Brain pericyte (primary cell): ENCODE measurements at places on chromosomes 3 and 15.

DNA sequence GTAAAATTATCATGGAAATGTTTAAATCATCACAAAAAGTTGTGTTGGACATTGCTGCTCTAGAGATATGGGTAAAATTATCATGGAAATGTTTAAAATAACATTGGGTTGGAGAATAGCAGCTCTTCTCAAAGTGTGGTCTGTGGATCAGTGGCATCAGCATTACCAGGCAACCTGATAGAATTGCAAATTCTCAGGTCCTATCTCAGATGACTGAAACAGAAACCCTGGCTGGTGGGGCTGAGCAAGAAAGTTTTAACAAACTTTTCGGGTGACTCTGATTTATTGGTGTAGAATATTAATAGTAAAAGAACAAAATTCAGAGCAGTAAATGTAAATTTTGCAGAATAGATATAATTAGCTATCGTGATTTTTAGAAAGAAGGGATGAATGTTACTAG is 28.9 kb downstream of the NXPE3 start:
- no peak for DNase-seq

- no peak for DNase-seq
Measured at GRCh38 chr3:177085794-177086193, 111.5 kb downstream of the TBL1XR1 start.

GRCh38 chr3:185056908-185057307 is 96.0 kb downstream of the C3orf70 start:
- no peak for DNase-seq

GRCh38 chr15:100335335-100335999 is 6.3 kb downstream of the ADAMTS17 start:
- DNase-seq, result no peak

GRCh38 chr15:86765281-86765680 is 685.6 kb downstream of the AGBL1 start:
- DNase-seq, result no peak

- DNase-seq, result no peak
Measured at GRCh38 chr3:47152578-47152977, 11.3 kb downstream of the SETD2 start.

DNA sequence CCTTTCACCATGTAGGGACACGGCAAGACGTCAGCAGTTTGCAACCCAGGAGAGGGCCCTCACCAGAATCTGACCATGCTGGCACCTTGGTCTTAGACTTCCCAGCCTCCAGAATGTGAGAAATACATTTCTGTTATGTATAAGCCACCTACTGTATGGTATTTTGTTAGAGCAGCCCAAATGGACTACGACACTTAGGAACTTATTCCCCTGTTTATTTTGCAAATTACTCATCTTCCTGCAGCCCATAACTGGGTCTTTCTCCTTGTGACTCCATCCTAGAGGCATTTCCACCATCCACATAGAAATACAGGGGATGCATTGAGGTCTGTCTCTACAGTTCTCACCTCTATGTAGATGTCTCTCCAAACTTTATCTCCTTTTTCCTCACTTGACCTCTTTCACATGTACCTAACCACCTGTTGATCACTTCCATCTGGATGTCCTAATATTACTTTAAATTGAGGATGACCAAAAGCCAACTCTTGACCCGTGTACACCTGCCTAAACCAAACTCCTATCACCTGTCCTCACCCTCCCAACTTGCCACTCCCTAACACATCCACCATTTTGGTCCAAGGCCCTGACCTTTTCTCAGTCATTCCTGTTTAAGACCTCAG is 406.0 kb upstream of the WNT5A start:
- no peak for DNase-seq

DNA sequence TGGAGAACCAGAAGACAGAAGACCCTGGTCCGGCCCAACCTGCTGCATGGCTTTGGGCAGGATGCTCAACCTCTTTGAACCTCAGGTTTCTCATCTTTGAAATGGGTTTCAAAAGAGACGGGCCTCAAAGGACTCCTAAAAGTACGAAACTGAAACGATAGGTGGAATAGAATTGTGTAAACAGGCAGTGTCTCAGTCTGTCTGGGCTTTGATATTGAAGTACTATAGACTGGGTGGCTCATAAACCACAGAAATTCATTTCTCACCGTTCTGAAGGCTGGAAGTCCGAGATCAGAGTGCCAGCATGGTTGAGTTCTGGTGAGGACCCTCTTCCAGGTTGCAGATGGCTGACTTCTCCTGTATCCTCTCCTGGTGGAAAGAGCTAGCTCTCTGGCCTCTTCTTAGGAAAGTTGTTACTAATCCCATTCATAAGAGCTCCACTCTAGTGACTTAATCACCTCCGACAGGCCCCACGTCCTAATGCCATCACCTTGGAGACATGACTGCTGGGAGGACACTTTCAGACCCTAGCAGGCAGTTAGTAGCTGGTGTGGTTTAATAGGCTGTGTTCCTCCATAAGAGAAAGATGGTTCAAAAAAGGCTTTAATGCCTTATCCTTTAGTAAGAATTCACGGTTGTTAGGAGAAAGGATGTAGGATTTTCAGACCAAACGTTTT is 35.7 kb downstream of the SSUH2 start:
- no peak for DNase-seq

DNA sequence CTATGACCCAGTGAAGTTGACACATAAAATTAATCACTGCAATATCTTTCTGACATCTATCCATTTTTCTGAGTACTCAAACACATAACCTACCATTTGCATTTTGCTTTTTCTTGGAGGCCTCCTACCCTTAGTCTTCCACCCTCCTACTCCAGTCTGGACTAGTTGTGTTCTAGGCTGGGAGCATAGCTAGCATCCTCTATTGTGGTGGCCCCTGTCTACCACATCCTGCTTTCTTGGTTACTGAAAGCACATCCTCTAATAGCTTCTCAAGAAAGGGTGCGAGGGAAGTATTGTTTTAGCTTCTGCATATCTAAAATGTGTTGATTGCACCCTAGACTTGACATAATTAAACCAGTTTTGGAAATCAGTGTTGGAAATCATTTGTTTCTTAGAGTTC is 176.5 kb downstream of the THSD4 start:
- no peak for DNase-seq

- no peak for DNase-seq
Measured at GRCh38 chr3:33543601-33544000, 103.4 kb upstream of the UBP1 start.

DNA sequence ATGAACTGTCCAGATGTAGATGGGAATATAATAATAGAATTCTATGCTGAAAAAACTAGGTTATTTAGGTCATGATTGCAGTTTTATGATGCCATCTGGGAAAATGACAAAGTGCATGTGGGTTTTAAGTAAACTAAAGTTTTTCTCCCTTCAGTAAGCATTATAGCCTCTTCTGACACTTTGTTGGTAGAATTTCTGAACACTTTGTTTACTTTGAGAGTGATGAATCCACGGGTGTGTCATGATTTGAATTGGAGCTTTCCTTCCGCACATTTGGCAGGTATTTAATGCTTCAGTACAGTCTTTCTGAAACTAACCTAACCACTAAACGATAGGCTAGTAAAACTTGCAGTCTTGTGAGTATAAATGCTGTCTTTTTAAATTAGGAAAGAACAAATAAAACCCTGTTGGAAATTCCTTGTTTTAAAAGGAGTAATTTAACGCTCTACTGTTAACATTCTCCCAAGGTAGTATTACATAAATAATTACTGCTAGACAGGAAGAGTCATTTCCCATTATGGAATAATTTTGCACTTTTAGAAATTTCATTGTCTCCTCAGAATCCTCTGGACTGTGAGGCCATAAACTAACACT is 7.0 kb downstream of the FILIP1L start:
- no peak for DNase-seq

GRCh38 chr3:56772952-56773938 is 28.5 kb downstream of the ARHGEF3 start:
- DNase-seq, result no peak

GRCh38 chr15:31136016-31136415 is 34.5 kb upstream of the TRPM1 start:
- no peak for DNase-seq

DNA sequence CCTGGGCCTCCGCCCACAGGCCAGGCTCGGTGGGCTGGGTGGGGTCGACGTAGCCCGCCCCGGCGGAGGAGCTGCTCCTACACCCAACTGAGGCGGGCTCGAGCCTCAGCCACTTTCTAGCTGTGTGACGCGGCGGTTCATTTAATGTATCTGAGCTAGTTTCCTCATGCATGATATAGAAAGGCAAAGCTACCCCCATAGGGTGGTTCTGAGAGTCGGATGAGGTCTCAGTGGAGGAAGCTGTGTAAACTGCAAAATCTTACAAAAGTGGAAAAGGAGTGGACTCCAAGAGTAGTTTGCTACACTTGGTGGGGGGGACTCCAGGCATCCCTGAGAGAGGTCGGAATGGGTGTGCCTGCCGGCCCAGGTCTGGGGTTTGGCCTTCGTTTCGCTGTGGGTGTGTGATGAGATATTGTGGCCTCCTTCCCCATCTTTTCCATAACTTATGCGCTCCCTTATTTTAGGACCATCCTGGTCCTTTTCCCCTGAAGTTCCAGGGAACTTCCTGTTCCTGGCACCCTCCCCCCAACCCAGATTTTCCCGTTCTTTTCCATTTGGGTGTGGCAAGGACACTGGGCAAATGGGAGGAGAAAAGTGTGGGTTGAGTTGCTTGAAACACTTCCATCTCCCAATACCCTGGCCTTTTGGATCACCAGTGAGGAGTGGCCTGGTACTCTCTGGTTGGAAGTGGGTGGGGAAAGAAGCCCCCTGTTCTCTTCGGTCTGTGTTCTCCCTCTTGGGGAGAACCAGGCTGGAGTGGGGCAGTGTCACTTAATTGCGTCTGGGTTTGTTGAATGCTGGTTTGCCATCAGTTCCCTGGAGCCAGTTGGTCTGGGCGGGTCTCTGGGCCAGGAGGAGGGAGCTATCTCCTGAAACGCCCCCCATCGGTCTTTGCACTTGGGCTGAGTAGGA is 1.1 kb downstream of the PDIA5 start:
- no peak for DNase-seq

DNA sequence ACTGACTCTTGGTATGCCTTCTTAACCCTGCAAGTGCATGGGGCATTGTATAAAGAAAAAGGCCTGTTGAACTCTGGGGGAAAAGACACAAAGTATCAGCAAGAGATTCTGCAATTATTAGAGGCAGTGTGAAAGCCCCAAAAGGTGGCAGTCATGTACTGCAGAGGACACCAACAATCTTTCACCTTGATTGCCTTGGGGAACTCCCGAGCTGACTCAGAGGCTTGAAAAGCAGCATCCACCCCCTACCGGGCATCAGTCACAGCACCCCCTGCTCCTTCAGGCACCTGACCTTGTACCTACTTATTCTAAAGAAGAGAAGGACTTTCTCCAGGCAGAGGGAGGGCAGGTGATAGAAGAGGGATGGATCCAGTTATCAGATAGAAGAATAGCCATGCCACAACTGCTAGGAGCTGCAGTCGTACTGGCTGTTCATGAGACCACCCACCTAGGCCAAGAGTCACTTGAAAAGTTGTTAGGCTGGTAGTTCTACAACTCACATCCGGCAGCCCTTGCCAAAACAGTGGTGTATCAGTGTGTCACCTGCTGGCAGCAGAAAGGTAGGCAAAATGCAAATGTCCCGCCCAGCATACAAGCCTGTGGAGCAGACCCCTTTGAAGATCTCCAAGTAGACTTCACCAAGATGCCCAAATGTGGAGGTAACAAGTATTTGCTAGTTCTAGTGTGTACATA is 241.6 kb upstream of the CNTN6 start:
- no peak for DNase-seq

DNA sequence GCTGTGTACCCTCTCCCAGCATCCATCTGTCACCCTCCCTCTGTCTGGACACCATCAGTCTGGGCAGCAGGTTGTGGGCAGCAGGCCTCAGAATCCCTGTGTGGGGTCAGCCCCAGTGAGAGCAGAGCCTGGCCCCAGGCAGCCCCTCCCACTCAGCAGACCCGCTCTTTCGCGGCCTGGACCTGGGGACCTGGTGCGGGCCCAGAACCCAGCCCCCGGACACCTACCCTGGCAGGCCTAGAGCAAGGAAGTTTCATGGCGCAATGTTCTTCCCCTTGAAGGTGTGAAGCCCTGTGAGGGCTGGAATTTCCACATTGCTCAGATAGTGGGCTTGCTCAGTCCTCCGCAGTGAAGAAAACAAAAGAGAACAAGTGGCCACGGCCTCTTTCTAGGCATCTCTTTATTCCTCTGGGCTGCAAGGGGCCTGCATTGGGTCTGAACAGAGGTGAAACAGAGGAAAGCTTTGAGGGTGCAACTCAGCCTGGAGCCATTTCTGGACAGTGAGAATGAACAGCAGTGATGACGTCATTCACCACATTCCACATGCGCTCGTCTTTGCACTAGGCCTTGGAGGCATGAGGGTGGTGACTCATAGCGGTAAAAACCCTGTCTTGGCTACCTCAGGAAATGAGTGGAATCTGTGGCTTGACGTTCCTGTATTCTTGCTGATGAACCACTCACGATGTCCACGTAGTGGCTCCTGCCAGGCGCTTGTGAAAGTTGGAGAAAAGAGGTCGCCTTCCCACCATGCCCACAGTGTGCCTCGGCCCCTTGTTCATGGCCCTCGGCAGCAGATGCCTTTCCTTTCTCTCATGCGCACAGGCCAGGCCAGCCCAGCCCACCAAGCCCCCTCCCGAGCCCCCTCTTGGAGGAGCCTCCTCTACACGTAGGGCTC is 66.1 kb downstream of the SLC30A4 start:
- DNase-seq, result peak; percentile 85

DNA sequence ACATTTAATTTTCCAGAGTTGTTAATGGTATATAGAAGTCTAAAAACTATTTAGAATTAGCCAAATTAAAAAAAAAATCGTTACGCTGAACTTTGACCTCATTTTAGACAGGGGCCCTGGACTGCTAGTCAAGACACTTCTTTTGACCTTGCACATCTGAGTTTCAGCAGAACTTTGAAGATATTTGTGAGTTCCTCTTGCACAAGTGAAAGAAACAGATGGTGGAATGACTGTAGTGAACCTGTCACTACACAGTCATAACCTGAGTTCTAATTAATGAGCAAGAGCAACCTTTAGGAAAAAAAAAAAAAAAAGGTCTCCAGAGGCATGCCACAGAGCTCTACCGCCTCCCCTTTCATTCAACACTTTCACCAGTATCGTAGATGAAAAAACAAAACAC is 5.3 kb downstream of the MYO5C start:
- no peak for DNase-seq

DNA sequence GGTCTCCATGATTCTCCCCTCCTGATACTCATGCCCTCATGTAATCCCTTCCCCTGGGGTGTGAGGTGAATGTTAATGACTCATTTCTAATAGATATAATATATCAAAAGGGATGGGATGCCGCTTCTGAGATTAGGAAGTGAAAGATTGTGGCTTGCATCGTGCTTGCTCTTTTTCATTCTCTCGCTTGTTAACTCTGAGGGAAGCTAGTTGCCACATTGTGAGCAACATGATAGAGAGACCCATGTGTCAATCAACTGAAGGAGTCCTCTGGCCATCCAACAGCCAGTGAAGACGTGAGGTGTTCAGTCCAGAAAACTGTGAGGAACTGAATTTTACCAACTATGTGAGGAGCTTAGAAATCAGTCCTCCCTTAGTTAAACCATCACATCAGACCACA is 28.9 kb upstream of the DRD3 start:
- DNase-seq, result no peak
